ENCODE measurements at places on chromosomes 6 and 20.
A peak's percentile ranks its signal among the peaks of the same experiment; 100 is the strongest.

DNA sequence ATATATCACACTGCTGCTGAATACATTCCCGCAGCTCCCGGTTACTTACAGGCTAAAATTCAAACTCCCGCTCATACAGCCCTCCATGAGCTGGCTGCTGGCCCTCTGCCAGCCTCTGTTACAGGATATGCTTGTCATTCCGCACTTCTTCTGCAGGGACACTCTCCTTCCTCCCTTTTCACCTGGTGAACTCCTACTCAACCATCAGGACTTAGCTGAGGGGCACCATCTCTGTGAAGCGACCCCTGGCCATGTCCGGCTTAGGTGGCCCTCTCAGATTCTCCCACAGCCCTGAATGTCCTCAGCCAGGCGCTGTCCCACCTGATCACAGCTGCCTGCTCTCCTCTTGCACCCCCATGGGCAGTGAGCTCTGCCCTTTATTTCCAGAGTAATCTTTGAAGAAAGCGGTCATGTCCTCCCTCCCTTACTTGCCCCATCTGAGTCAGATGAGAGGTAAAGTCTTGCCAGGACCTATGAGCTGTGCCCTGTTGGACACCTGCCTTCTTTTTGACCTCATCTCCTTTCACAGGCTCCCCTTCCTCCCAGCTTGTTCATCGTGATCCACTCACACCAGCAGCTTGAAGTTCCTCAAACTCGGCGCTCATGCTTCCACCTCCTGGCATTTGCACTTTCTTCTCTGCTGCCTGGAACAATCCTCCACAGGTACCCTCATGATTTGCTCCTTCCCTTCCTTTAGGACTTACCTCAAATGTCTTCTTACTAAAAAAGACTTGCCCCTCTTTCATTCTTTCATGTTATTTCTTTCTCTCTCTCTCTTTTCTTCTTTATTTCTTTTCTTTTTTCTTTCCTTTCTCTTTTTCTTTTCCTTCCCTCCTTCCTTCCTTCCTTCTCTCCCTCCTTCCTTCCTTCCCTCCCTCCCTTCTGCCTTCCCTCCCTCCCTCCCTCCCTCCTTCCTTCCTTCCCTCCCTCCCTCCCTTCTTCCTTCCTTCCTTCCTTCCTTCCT is 5.6 kb downstream of the CYP24A1 start:
- no peak for DNase-seq

DNA sequence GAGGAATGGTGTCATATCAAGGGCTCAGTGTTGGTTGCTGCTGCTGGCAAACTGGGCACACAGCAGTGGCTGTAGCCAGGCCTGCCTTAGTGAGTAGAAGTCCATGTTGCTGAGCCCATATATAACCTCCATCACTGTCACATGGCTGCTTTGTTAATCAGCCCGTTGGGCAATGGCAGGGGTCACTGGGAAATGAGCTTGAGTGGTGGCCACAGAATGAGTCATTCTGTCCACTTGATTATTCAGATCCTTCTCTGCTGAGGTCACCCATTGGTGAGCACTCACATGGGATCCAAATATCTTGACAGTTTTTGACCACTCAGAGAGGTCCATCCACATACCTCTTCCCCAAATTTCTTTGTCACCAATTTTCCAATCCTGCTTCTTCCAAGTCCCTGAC is 898.9 kb upstream of the EYS start:
- DNase-seq: peak; percentile 40

DNA sequence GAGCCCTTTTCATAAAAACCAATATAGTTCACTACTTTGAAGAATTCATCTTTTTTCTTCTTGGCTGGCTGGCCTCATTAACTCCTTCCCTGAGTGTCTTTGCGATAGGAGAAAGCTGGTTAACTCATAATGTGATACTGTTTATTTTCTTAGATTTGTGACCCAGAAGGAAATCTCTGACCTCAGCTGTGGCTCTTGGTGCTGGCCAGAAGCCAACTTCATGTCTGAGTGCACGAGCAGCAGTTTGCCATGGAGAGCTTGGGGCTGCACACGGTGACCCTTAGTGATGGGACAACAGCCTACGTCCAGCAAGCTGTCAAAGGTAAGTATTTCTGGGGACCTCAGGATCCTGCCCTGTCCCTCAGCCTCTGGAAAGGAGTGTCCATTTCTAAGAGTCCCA is 16.7 kb upstream of the DEF6 start:
- no peak for DNase-seq

DNA sequence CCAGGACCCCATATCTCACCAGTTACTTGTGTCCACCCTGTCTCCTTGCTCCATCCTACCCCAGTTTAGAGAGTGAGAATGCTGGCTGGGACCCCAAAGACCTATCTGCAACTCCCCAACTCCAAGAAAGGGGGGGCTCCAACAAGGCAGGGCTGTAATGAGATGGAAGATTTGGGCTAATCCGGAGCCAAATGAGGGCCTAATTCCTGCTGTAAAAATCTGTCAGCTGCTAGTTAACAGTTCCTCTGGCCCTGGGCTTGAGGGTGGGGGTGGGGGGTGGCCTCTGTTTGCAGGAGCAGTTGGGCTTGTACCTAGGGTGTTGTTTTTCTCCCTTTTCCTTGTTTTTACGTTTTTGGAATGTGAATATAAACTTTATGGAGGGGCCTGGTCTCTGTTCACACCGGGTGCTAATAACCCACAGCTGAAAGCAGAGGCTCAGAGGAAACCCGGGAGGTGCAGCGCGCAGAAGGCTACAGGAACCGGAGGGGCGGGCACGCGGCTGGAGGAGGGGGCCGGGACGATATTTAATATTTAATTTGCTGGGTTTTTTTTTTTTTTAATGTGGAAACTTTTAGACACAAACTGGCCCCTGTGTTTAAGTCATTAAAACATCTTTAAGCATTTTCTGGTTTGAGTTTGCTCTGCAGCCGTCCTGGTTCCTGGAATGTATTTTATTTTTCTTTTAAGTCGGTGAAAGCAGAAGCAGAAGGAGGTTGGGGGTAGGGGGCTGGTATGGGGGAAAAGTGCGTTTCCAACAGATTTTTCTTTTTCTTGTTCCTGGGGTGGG is 70.7 kb downstream of the NCR2 start:
- no peak for DNase-seq

- DNase-seq: no peak
Observed at GRCh38 chr6:75012018-75012417, 193.8 kb downstream of the COL12A1 start.

DNA sequence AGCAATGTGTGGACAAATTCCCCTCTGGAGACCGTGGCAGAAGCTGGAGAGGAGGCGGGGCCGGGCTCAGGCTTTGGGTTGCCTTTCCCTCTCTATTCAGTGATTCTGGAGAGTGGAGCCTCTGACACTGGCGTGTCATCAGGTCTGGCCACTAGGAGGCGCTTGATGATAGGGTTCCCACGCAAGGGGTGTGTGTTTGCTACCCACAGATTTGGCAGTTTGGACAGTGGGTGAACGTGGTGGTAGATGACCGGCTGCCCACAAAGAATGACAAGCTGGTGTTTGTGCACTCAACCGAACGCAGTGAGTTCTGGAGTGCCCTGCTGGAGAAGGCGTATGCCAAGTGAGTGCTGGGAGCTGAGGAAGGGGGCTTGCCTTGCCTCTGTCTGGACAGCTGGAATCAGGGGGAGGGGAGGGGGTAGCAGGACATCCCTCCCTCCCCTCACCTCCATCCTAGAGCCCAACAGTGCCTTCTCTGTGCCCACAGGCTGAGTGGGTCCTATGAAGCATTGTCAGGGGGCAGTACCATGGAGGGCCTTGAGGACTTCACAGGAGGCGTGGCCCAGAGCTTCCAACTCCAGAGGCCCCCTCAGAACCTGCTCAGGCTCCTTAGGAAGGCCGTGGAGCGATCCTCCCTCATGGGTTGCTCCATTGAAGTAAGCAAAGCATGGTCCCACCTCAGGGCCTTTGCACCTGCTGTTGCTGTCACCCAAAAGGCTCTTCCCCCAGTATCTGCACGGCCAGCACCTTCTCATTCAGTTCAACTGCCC is 14.3 kb downstream of the CAPN11 start:
- peak; percentile 90 for DNase-seq

GRCh38 chr20:44301285-44301684 is 9.7 kb downstream of the FITM2 start:
- no peak for DNase-seq

GRCh38 chr20:48381353-48382120 is 446.3 kb downstream of the PREX1 start:
- DNase-seq: no peak

DNA sequence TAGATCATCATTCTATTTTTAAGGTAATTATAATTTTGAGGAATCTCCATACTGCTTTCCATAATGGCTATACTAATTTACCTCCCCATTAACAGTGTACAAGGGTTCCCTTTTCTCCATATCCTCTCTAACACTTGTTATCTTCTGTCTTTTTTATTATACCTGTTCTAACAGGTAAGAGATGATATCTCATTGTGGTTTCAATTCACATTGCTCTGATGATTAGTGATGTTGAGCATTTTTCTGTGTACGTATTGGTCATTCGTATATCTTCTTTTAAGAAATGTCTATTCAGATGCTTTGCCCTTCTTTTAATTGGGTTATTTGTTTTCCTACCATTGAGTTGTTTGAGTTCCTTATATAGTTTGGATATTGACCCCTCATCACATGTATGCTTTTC is 81.6 kb upstream of the SCAF8 start:
- no peak for DNase-seq

DNA sequence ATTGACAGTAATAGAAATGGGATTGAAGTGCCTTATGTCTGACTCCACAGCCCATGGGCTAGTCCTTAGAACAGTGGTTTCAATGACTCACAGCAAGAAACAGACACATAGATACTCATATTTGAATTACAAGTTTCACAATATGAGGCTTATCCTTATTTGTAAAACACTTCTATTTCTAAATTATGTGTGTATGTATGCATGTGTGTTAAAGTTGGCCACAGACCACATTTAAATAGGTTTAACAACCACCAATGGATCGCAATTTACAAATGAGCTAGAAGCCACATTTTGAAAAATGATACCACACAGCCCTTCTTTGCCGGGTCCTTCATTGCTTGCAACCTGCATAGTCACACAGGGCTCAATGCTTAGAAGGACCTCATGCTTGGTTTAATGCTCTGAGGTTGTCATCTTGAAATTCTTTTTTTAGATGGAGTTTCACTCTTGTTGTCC is 157.8 kb upstream of the PREP start:
- DNase-seq: no peak

GRCh38 chr6:160132776-160133338 is 11.2 kb downstream of the SLC22A1 start:
- no peak for DNase-seq

- peak; percentile 85 for DNase-seq
Observed at GRCh38 chr6:122869437-122870024, 80.5 kb downstream of the SMPDL3A start.

- no peak for DNase-seq
Observed at GRCh38 chr20:35319192-35319870, 27.1 kb upstream of the FAM83C start.

DNA sequence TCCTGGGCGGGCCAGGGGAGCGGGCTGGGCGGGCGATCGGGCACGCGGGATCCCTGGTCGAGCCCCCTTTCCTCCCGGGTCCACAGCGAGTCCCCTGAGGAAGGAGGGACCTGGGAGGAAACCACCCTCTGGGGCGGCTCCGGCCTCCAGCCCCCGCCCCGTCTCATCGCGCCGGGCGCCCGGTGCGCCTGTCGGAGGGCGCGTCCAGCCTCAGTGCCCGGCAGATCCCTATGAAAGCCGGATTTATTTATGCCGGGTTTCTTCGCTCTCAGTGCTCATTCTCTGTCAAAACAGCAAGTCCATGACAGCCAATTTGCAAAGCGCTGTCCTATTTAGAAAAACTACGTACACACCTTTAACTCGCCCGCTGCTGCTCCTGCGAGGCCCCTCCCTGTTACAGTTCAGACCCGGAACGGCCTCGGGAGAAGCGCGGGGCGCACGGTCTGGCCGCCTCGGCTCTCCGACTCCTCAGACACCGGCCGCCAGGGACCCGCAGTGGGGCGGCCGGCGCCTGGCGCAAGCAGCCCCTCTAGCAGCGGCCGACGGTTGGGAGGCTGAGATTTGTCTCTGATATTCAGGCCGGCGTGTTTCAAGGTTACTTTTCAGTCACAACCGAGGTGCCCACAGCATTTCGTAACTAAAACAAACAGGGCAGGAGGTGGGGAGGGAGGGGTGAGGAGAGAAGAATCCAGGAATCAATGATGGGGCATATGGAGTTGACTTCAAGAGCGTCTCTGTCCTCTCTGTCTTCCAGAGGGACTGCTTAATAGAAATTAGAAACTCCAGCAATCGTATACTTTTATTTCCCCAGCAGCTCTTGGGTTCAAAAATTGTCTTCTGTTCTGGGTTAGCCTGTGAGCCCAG is 782 bp upstream of the FOXA2 start:
- DNase-seq: no peak

DNA sequence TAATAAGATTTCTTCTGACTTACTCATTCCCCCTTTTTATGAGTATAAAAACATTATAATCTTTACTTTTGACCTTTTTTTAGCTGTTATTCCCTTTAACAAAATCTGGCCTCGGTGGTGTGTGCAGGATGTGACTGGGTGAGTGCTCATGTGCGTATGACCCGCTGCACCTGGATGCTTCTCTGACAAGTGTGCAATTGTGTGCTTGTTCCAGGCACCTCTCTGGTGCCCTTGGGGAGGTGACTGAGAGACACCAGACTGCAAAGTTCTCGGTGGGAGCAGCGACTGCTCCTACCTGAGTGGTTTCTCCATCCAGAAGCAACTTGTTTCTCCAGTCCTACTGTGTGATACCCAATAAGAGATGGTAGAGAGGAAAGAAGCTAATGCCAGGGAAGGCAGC is 65.0 kb downstream of the ISM1 start:
- no peak for DNase-seq

- no peak for DNase-seq
Observed at GRCh38 chr20:37071481-37071911, 24.3 kb downstream of the RBL1 start.

DNA sequence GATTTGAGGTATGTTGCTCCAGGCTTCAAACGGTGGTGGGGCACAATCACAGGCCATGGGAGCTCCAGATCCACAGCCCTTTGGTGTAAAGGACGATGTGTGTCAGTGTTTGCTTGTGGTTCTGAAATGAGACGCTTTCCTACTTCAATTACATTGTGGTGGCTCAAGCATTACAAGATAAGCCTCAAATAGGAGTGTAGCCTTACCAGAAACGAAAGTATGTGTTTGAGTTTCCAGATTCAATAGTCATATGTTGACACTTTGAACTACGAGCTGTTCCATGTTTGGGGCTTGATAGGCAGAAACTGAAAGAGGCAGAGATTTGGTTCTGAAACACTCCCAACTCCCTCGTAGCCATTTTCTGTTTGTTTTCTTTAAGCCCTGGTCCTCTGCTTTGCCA is 187.1 kb downstream of the MYLK4 start:
- peak; percentile 72 for DNase-seq

- no peak for DNase-seq
Observed at GRCh38 chr6:111761783-111762312, 111.4 kb downstream of the FYN start.
